Left renal pelvis (tissue), 4 donors: ENCODE measurements at places on chromosomes 6 and 20.

GRCh38 chr6:84764332-84765049 lies at the start of gene TBX18:
Gene TBX18 (minus strand): TSS chr6:84764598. CDS start chr6:84764181, 417 bp downstream.
- peak; percentile 66 for DNase-seq

DNA sequence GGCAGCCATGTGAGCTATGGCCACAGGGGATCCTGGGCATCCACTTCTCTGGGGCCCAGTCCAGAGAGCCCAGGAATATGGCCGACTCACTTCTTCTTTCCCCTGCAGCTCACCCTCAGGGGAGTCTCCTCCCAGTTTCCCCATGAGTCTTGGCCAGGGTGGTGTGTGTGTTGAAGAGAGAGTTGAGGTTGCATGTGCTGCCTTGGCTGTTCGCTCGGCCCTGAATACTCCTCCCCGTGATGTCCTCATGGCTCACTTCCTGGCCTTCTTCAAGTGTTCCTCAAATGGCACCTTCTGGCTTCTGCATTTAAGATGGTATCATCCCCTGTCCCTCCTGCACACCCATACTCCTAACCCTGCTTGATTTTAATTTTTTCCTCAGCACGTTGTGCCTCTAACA lies 3.2 kb upstream of the TREML1 start:
- DNase-seq, result no peak

GRCh38 chr6:161091972-161092701 lies 100.6 kb downstream of the MAP3K4 start:
- no peak for DNase-seq

- no peak for DNase-seq
Measured at GRCh38 chr6:22248513-22249308, 48.1 kb downstream of the PRL start.

- no peak for DNase-seq
Measured at GRCh38 chr6:159119791-159120190, 49.4 kb upstream of the FNDC1 start.

DNA sequence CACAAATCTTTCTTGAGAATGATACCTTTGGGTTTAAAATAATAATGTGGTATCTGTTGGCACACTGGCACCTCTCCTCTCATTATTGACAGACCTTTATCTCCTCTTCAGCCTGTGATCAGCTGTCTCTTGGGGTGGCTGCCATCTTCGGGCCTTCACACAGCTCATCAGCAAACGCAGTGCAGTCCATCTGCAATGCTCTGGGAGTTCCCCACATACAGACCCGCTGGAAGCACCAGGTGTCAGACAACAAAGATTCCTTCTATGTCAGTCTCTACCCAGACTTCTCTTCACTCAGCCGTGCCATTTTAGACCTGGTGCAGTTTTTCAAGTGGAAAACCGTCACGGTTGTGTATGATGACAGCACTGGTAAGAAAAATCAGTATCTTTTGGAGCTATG lies 232.8 kb downstream of the GRIK2 start:
- no peak for DNase-seq

DNA sequence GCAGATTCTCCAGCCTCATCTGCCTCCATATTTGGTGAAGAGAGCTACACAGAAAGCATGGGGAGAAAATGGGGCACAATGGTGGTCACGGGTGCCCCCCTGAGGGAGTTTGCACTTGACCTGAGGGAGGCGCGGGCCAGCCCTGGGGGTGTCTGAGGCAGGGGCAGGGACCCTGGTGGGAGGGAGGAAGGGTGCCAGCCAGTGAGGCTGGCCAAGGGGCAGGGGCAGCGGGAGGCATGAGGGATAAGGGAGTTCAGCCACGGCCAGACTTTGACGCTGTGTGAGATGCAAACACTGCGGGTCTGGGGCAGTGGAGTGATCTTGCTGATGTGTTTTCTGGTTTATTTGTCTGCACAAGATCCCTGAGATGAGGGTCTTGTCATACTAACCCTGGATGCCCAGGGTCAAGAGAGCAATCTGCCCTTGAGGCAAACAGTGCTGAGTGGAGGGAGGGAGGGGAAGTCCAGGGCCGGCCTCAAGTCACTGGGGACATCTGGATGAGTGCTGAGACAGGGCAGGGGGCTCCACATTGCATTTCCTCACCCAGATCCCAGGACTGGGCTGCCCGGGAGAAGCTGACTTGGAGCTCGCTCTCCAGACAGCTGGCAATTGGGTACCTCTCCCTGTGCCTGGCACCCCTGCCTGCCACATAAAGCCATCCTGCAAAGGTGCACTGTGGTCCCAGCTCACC lies 8.8 kb upstream of the PCMTD2 start:
- no peak for DNase-seq

GRCh38 chr6:42226645-42227143 lies 9.0 kb upstream of the MRPS10 start:
- DNase-seq, result no peak

- no peak for DNase-seq
Measured at GRCh38 chr6:4612636-4613171, 163.5 kb upstream of the CDYL start.

DNA sequence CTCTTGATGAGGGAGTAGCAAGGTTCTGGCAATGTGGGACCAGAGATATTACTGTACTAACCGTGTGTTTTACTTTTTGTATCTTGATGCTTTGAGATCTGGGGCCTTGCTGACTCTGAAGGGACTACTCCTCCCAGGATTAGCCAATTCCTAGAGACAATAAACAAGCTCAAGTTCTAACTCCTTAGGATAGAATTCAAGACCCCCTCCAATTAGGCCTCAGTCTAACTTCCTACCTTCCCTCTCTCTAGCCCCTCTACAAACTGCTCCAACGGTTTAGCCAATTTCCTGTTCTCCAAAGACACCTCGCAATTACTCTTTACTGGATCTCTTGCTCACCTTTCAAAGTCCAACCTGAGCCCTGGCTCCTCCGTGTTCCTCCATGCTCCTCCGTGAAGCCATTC lies 158.7 kb upstream of the JARID2 start:
- no peak for DNase-seq

- DNase-seq, result no peak
Measured at GRCh38 chr20:50408526-50409364, 101.4 kb upstream of the PTPN1 start.

GRCh38 chr6:15396808-15397207 lies 150.9 kb downstream of the JARID2 start:
- no peak for DNase-seq

DNA sequence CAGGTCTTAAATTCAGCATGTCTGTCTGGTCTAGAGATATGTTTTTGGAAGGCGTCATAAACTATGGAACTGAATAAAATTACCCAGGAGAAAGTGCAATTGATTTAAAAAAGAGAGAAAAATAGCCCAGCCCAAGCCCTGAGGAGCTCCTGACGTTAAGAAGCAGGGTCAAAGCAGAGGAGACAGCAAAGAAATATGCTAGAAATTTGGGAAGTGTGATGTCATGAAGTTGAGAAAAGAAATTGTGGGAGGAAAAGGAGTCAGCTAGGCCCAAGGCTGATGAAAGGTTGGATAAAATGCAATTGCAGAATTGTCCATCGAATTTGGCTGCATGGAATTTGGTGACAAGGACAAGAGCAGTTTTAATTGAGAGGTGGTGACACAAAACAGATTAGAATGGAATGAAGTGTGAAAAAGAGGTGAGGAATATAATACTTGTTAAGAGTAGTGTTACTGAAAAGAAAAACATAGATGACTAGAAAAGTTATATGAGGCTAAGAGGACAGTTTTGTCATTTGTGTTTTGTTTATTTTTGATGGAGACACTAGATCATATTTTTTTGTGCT lies 381.6 kb downstream of the LAMA2 start:
- no peak for DNase-seq

- DNase-seq, result no peak
Measured at GRCh38 chr6:39772559-39773273, 19.5 kb upstream of the DAAM2 start.

- no peak for DNase-seq
Measured at GRCh38 chr6:113586413-113587077, 270.6 kb upstream of the MARCKS start.

GRCh38 chr6:157631412-157631811 lies 191.6 kb upstream of the SNX9 start:
- DNase-seq, result no peak

DNA sequence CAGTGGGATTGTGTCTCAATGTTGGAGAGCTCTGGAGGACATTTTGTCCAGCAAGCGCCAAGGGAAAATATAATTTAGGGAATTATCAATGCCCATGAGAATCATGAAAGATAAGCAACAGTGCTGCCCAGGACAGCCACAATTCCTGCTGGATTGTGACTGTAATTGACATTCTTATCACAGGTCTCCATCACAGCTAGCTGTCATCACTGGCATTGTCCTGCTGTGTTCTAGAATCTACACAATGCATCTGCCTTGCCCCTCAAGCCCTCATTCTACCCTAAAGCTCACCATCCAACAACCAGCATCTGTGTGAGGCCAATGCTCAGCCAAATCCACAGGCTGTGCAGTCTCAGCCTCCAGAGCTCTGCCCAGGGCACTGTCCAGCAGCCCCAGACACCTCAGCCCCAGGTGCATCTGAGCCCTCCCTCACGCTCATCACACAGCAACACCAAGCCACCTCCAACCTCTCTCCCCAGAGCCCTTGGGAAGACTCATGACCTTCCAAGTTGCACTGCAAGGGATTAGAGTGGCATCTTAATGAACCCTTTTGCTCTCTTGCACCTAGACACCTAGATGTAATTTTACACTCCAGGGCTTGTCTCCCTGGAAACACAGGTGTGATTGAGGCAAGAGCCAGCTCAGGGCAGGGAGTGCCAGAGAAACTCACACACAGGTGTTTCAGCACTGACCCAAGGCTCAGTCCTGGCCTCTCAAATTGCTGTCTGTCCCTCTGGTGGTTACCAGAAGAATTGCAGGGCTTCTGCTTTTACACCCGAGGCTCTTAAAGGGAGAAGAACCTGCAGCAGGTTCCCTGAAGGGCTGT lies 85.2 kb upstream of the PHACTR3 start:
- peak; percentile 27 for DNase-seq

- DNase-seq, result no peak
Measured at GRCh38 chr6:159959976-159960384, 8.9 kb upstream of the IGF2R start.

- peak; percentile 79 for DNase-seq
Measured at GRCh38 chr20:54067606-54068174, 2.7 kb downstream of the BCAS1 start.

- DNase-seq, result no peak
Measured at GRCh38 chr6:114649298-114649697, 306.5 kb upstream of the HS3ST5 start.

DNA sequence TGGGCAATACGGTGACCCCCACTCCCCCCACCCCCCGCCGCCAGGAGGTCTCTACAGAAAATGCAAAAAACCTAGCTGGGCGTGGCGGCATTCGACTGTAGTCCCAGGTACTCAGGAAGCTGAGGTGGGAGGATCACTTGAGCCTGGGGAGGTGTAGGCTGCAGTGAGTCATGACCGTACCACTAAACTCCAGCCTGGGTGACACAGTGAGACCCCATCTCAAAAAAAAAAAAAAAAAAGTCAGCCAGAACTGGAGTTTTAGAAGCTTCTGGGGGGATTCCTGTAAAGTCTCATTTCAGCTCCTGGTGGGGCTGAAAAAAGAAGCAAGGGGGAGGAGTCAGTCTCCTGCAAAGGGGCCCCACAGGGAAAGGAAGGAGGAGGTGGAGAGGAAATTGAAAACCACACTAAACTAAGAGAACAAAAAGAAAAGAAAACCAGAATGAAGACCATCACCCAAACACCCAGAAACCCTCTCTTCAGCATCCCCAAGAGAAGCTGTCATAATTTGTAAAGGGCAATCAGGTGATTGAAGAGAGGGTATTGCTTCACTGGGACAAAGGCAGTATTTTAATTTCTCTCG lies 50.4 kb downstream of the NOL4L start:
- no peak for DNase-seq

- DNase-seq, result no peak
Measured at GRCh38 chr6:2940010-2940850, 31.1 kb downstream of the SERPINB6 start.

DNA sequence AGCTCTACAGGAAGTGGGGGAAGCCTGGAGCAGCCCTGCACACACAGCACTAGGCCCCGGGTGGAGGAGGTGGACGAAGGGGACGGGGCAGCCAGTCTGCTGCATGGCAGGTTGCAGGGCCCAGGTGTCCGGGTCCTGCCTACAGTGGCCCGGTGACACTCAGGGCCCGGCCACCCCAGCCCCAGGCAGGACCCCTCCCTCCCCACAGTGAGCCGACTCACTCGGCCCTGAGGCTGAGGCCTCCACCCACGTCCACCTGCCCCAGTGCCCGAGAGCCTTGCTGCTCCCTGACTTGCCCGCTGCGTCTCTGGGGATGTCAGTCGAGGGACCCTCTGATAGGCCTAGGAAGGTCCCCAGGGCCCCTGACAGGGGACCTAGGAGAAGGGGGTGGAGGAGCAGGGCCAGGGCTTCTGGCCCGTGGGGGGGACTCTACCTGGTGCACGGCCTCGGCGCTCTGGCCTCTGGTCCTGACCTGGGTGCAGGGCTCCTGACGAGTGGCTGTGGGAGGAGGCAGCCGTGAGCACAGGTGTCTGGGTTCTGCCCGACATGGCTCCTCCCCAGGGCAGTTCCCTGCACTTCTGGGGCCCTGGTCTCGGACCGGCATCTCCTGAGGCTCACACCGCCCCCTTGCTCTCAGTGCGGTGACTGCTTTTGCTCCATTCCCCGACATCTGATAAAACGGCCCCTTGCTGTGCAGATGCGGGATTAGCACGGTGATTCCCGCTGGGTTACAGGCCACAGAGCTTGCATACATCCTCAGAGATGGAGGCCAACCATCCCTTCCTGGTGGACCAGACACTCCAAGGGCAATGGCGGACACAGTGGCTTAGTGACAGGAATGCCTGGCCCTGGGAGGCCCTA lies 20.1 kb downstream of the FRMD1 start:
- DNase-seq, result no peak
